EH (cell line): ENCODE measurements at places on chromosomes 16 and 17.
A peak's percentile ranks its signal among the peaks of the same experiment; 100 is the strongest.

DNA sequence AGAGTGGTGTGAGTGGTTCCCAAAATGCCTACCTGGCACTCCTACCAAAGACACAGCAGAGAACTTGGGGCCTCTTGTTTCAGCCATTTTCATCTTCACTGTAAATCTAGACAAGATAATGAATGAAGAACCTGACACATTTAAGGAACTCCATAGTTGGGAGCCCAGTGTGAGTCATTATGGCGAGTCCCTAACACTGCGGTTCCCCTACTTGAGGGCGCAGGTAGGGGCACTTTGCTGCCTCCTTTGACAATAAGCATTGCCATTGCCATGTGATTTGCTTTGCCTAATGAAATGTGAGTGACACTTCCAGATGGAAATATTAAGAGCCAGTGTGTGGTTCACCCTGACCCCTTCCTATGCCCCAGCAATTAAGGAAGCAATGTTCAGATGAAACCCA, 517.6 kb downstream of the MAF start:
- no peak for DNase-seq

- peak; percentile 94 for DNase-seq
These were observed 4.9 kb downstream of the TNRC6C start for GRCh38 chr17:77963441-77963840.

DNA sequence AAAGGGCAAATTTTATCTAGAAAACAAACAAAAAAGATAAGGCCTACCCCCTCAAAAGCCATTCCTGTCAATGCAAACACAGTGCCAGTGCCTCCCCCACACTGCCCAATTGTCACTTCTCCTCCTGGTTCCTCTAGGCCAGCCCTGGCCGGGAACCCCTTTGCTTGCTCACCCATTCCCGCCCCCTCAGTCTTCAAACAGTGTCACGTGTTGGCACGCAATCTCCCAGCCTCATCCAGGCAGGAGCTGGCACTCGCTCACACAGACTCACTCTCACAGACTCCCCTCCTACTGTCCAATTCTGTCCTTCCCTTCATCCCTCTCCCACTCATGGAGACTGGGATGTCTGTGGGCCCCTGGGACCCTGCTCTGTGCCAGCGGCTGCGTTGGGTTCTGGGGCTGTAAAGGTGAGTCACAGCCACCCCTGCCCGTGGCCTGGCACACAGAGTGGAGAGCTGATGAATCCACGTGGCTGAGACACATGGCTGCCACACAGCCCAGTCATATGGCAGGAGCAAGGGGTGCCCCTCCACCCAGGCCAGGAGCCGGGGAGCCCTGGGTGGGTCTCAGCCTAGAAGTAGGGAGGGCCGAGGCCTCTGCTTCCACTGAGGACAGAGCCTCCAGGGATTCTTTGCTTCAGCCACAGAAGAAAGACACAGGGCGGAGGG, 54.8 kb downstream of the VAC14 start:
- peak; percentile 88 for DNase-seq

DNA sequence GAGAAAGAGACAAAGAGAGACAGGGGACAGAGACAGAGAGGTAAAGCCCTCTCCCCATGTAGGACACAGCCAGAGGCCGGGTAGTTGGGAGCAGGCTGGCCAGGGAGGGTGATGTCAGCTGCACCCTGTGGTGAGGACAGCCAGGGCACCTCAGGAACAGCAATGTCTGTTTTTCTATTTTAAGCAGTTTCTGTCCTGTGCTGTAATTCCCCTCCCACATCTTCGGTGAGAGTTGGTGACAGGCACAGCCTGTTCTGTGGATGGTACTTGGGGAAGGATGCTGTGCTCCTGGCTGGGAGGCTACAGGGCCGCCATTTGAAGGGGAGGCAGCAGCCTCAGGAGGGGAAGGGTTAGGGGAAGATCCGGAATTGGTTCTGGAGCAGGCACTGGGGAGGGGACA, 163.5 kb downstream of the SDK2 start:
- DNase-seq = no peak

GRCh38 chr17:740240-741017, 8.0 kb downstream of the TLCD3A start:
- DNase-seq = no peak

DNA sequence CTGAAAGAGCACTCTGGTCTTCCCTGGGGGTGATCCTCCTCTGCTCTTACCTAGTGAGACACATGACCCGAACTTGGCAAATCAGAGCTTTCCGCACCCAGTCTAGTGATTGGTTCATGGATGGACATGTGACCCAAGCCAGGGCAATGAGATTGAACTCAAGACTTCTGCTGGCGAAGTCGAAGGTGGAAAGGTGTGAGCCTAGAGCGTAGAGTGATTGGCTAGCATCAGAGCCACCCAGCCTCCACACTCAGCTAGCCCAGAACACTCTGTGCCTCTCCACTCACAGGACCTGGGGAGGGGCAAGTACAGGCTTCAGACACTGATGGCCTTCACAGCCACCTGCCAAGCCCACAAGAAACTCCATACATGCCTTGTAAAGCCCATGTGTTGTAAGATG, 17.6 kb downstream of the ATPAF2 start:
- no peak for DNase-seq

- DNase-seq = peak; percentile 60
These were observed 134.8 kb downstream of the HS3ST2 start for GRCh38 chr16:22948603-22949368.

- DNase-seq = no peak
These were observed 1837.7 kb downstream of the TP53TG3F start for GRCh38 chr16:35296962-35297653.

DNA sequence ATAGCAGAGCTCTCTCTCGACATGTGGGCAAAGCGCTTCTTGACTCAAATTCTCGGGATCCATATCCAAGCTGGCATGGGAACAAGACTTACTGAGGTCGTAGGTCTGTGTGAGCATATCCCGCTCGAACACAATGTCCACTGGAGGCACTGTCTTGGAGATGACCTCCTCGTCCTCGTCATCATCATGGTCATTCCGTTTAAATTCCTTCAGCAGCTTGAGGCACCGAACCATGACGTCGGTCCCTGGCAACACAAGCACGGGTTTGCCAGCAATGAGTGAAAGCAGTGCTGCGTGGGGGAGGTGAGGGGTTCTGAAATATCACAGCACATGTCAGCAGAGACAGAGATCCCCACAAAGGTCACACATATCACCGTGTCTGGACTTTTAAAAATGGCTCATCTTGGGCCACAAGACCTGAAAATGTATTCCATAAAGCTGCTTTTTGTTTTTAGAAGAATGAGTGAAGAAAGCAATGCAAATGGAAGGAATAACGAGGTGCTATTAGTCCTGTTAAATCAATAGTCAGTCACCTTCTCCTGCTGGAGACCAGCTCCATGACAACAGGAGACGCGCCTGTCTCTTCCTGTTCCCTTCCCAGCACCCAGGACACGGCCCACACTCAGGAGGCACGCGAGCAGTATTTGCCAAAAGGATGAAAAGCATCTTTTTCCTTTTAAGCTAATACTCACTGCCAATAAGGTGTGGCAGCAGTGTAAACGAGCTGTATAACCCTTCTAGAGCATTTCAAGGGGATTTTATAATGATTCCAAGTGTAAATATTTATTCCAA, 37.9 kb downstream of the GTF3C1 start:
- no peak for DNase-seq

DNA sequence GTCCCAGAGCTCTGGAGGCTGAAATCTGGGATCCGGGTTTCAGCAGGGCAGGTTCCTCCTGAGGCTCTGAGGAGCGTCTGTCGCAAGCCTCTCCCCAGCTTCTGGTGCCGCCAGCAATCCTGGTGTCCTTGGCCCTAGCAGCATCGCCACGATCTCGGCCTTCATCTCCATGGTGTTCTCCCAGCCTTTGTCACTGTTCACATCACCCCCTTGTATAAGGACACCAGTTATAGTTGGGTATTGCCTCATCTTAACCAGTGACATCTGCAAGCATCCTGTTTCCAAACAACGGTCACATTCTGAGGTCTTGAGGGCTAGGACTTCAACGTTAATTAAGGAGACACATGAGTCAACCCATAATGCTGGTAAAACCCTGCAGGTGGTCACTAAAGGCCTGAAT, 2.8 kb upstream of the PPP1R27 start:
- DNase-seq = peak; percentile 83

- no peak for DNase-seq
These were observed 33.5 kb downstream of the GRB2 start for GRCh38 chr17:75371981-75372380.

GRCh38 chr17:9403257-9403656, 172.4 kb downstream of the STX8 start:
- DNase-seq = no peak

GRCh38 chr16:21673469-21673868, 9.7 kb downstream of the OTOA start:
- DNase-seq = no peak

GRCh38 chr17:49965524-49965909, 3.5 kb upstream of the DLX4 start:
- no peak for DNase-seq

DNA sequence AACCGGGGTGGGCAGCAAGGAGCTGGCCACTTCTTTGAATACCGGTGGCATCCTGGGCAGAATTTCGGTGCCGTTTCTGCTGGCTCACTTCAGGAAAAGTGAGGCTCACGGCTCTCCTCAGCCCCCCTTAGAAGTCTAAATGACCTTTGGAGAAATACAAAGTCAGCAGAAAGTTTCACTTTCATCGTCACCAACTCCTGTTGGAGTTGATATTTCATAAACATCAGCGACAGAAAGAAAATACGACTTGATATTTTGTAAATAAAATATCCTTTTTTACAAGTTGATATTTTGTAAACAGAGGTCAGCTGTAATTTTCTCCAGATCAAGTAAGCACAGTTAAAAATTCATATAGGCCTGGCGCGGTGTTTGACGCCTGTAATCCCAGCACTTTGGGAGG, 781 bp downstream of the ZNF75A start:
- DNase-seq = no peak
